Stimulated activated CD4-positive, alpha-beta T cell treated with anti-CD3 and anti-CD28 coated beads, Interleukin-1b, Interleukin-23, amount 100 ng/mL, for 1 hour (primary cell): ENCODE measurements at places on chromosomes 4 and X.

DNA sequence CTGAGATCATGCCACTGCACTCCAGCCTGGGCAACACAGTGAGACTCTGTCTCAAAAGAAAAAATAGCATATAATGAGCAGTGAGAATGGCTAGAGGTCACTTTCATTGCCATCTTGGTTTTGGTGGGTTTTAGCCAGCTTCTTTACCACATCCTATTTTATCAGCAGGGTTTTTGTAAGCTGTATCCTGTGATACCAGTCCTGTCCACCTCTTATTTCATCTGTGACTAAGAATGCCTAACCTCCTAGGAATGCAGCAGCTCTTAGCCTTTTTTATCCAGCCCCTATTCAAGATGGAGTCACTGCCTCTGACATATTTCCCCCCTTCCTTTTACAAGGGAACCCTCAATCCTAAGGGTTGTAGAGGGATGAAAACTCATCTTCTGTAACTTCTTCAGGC is 26.1 kb upstream of the IGFBP7 start:
- no peak for DNase-seq

DNA sequence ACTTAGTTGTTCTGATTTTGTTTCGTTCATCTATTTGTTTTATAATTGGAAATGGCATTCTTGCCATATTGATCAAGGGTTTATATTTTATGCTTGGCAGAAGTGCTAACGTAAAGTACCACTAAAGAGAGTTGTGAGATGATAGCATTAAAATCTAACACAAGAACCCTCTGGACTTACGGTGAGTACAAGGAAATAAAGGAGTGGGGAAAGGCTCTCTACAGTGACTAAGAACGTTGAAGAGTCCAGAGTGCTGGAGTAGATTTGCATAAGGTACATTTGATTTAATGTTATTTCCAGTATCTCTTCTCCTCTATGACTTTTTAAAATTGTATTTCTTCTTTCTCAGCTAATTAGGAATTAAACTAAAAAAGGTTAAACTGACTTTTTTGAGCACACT is 612.6 kb downstream of the DMD start:
- no peak for DNase-seq

DNA sequence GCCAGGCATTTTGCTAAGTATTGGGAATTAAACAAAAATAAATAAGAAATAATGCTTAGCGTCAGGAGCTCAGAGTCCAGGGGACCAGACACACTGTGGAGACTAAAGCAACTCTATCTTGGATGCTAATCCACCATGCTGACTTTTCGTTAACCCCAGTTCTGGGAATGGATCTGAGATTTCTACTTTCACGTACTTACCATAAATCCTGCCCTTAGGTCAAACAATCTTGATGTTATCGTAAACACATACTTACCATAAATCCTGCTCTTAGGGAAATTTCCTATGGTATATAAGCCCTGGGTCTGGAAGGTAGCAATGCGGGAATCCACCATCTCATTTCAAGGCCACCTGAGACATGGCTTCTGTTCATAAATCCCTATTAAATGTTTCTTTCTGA is 204.5 kb upstream of the IGFBP7 start:
- no peak for DNase-seq

GRCh38 chr4:86141161-86141560 is 218.7 kb downstream of the MAPK10 start:
- no peak for DNase-seq
